ENCODE measurements at places on chromosomes 11 and 22. TPM values are rescaled to one million over a fixed set of nuclear protein-coding genes. Genes with fewer than 3 reads are reported as not detected.

DNA sequence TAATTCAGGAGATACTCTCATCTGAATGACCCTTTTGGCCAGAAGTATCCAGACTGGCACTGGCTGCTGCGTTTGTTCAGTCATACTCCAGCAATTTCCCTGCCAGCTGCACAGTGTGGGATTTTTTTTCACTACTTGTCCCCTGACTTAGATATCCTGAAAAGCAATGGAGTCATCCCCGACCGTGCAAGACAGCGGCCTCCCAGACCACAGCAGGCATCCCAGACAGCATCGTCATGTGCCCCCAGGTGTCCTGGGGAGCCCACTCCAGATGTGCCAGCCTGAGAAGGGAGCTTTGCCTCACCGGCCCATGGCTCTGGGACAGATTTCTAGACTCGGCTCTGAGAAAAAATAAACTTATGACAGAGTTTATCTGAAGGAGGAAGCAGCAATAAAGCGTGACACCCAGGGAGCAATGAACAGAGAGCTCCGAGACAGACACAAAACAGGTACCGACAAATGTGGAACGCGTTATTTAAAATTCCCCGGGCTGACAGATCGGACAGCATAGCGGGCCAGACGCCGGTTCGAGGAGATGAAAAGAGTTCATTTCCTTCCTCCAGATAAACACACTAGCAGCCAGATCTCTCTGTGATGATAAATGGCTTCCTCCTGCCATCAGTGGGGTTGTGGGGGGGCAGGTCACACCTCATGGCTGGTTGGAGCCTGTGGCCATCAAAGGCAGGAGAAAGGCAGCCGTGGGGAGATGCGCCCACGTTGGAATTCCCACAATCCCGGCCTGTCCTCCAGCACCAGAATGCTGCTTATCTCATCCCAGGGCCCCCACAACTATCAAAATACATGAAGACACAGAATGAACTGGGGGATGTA is 106.4 kb upstream of the FGF3 start:
- DNase-seq = no peak

GRCh38 chr11:123313262-123313661 is 116.8 kb upstream of the GRAMD1B start:
- no peak for DNase-seq

DNA sequence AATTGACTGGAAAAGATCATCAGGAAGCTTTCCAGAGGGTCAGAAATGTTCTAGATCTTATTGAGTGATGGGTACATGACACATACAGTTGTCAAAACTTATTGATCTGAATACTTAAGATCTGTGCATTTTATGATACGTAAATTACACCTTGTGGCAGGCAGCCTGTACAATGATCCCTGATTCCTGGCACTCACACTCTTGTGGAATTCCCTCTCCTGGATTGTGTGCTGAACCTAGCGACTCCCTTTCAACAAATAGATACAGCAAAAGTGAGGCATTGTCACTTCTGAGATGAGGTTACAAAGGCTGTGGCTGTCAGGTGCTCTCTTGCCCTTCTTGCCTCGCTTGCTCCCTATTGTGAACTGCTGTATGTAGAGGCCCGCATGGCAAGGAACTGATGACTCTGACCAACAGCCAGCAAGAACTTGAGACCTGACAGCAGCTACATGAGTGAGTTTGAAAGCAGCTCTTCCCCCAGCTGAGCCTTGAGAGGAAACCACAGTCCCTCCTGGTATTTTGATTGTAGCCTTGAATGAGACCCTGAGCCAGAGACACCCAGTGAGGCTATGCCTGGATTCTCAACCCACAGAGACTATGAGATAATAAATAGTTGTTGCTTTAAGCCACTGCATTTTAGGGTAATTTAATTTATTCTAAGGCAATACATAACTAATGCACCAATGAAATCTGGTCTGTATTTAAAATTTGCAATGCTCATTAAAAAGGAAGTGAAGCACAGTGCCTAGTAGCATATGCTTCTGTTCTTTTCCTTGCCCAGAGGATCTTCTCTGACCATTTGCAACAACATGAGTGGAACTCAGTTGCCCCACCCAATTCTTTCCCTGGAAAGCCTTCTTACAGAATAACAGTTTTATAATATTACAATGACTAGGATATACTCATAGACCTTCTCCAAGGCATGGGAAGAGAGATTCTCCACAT is 60.5 kb upstream of the IZUMO1R start:
- no peak for DNase-seq

DNA sequence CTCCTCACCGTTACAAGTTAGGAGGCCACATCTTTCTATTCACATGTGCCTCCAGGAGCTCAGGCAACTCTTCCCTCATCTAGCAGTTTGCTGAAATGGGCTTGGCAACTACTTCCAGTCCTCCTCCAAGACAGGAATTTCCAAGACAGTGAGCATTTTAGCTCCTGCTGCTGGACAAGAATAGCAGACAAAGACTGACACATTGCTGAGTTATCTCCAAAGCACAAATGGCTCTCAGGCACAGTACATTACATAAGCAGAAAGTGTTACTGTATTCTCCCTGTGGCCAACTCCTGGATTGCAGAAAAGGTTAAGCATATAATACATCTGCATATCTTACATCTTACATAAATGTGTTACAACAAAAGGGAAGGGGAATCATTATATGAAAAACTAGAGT is 83.2 kb upstream of the POU2AF2 start:
- DNase-seq = peak; percentile 6

DNA sequence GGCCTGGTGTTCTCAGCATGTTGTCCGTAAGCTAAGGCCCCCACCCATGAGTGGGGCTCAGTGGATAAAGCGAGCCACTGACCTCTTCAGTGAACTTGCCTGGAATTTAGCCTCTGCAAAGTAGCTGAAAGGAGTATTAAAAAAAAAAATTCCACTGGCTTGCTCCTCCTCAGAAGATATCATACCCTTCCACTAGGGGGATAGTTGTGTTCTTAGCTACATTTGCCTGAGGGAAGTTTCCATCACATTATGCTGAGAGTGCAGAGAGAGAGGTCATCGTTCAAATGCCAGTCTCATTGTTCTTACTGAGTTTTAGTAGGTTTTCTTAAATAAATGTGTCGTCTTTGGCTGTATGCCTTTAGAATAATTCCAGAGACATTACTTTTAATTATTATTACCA is 879.7 kb downstream of the JRKL start:
- DNase-seq = no peak

BDNF gene
- 20.6 TPM for total RNA-seq

DNA sequence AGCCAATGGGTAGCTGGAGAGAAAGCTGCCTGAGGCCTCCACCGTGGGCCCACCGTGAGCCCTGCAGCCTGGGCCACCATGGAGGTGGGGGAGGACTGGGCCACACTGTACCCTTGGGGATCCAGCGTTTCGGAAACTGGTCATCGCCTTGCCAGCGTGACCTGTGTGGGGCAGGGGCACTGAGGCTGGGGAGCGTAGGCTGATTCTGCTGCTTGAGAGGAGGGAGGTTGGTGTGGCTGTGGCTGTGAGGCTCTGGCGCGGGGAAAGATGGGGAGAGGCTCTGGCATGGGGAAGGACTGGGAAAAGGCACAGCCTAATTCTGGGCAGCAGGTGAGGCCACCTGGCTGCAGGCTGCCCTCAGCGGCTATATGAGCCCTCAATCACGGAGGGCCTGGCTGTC is 12.6 kb upstream of the TTLL12 start:
- no peak for DNase-seq

PIWIL4 gene
- total RNA-seq = 0.86 TPM

GRCh38 chr22:46584081-46584921 is 35.9 kb upstream of the GRAMD4 start:
- no peak for DNase-seq

DNA sequence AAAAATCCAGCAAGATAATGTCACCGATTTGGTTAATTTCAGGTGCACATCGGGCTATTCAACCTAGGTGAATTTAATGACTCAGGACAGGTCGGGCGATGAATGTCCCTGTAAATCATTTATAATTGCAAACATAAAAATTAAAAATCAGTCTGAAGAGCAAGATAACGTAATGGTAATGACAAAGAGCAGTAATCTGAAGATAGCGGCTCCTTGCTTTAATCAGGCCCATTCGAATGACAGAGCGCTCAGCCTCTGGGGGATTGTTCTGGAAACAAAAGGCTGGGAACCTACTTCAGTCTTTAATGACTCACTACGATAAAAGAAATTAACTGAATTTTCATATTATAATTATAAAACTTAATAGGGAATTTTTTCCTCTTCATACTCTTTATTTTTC is 61.3 kb downstream of the RCN1 start:
- no peak for DNase-seq

CASP12 gene
- total RNA-seq = 0.43 TPM

SERPIND1 gene
- under 0.01 TPM for total RNA-seq

- DNase-seq = no peak
These were observed 30.0 kb upstream of the TCF20 start for GRCh38 chr22:42300259-42301076.

UCP3 gene
- total RNA-seq = 1.7 TPM

Measured in fibroblast of villous mesenchyme (primary cell).